ENCODE measurements at places on chromosomes 2 and 18.

DNA sequence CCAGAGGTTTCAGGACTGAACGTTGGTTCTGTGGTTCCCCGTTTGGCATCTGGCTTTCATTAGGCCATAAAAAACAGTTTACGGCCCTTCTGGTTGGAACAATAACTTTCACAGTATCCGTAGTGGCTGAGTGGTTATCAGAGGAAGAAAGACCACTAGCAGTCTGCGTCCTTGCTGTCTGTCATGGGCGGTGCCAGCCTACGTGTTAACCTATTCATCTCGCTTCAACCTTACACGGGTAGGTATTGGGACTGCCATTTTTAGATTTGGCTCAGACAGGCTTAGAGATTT, 42.6 kb upstream of the ROCK2 start:
- DNase-seq, result no peak

DNA sequence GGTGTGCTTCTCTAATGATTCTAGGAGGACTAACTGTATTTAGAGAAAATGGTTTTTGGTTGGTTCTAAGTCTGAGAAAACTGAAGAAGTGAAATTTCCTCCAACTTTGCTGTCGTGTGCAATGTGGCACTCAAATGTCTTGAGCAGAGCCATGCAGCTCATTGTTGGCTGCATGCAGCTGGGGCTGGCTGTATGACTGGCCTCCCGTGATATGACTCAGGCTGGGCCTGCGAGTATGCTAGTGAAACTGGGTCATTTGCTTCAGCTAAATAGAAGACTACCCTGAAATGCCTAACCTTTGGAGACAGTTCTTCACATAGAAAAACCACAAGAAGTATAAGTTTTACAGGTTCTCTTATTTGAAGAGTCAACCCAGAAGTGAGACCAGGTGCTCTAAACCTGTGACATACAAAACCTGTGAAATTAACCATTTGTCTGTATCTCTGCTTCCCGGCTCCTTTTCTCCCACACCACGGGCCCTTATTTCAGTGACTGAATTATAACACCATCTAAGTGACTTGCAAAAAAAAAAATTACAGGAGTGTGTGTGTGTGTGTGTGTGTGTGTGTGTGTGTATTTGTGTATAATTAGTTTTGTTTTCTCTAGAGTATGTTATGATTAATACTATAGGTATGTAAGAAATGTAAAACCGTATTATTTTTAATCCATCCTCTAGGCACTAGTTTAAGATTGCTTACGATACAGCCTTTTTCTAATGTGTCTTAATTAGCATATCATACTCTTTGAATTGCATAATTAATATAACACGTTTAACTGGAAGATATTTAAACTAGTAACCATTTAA, 15.9 kb downstream of the POLI start:
- peak; percentile 76 for DNase-seq

GRCh38 chr2:56671973-56672569, 488.3 kb downstream of the CCDC85A start:
- no peak for DNase-seq

DNA sequence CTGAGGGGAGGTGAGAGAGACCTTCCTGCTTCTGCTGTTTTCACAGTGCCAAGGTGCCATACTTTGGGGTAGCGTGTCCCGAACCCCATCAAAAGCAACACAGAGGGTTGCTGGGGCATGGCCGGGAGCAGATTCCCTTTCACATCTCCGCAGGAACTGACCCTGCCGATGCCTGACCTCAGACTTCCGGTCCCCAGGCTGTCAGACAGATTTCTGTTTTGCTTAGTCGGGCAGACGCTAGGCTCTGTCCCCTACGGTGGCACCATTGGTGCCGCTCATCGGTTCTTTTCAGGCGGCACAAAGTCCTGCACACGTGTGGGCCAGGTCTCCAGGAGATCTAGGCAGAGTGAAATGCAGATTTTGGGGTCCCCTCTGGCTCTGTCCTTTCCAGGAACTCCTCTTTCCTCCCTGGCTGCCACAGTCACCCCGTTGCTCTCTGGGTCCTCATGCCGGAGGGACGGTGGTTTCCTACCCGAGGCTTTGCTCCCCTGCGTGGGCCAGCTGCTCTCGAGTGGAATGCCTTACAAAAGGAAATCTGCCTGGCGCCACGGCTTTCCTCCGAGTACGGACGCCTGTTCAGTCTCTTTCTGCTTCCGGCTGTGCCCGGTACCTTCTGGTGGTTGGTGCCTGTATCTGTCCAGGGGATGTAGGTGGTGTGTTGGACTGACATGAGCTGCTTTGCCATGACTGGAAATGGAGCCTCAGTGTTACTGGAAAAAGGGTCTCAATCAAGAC, 39.3 kb downstream of the RTP5 start:
- DNase-seq, result no peak

- DNase-seq, result no peak
Observed at GRCh38 chr2:898319-898718, 52.3 kb upstream of the SNTG2 start.

- DNase-seq, result peak; percentile 66
Observed at GRCh38 chr2:178194600-178195389, 483 bp downstream of the OSBPL6 start.

- no peak for DNase-seq
Observed at GRCh38 chr2:63992061-63992685, 27.1 kb downstream of the VPS54 start.

- no peak for DNase-seq
Observed at GRCh38 chr2:135845257-135845656, 8.3 kb upstream of the LCT start.

GRCh38 chr2:240948905-240949790, 43.0 kb downstream of the CROCC2 start:
- no peak for DNase-seq

GRCh38 chr2:231988179-231988866, 26.8 kb downstream of the DIS3L2 start:
- no peak for DNase-seq

GRCh38 chr2:99365661-99366060, 28.5 kb downstream of the EIF5B start:
- no peak for DNase-seq

GRCh38 chr2:120817136-120817955, 81.7 kb downstream of the GLI2 start:
- DNase-seq, result no peak

- no peak for DNase-seq
Observed at GRCh38 chr2:68287580-68288441, 31.9 kb downstream of the CNRIP1 start.

DNA sequence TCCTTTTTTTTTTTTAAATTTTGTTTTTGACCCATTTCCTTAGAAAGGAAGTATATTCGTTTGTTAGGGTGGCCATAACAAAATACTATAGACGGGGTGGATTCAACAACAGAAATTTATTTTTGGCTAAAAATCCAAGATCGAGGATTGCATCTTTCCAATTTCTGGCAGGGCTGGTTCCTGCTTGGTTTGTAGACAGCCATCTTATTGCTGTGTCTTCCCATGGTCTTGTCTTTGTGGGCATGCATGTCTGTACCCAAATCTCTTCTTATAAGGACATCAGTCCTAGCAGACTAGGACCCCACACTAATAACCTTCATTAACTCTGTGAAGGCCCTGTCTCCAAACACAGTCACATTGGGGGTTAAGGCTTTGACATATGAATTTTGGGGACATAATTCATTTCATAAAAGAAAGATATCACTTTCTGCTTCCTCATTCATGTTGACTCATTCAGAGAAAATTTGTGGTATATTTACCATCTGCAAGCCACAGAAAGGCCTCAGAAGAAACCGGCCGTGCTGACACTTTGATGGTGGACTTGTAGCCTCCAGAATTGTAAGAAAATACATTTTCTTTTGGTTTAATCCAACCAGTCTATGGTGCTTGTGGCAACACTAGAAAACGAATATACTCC, 262.1 kb downstream of the LPIN1 start:
- peak; percentile 61 for DNase-seq

- DNase-seq, result peak; percentile 36
Observed at GRCh38 chr2:18482666-18483065, 77.8 kb downstream of the RDH14 start.

GRCh38 chr2:17540093-17540812, at the start of gene VSNL1:
Gene VSNL1, plus strand, starts transcription at chr2:17540696. Its CDS starts 51,379 bp downstream, at chr2:17592075.
- no peak for DNase-seq

- no peak for DNase-seq
Observed at GRCh38 chr2:100614455-100615000, 51.7 kb downstream of the PDCL3 start.

DNA sequence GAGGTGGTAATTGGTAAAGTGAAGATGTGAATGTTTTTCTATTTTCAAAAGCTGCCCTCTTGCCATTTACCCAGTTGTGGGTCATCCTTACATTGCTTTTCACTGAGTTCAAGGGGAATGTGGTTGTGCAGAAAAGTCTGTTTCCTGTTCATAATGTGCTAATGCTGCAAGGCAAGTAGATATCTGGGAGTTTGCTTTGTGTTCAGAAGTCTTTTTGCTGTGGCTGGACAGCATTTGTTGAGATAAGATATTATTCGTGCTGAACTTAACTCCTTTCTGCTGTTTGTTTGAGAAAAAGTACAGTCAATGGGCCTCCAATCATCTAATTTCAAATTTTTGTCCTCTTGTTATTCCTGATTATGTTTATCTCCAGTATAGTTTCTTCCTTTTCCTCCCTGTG, 263.2 kb downstream of the LTBP1 start:
- DNase-seq, result peak; percentile 42

- no peak for DNase-seq
Observed at GRCh38 chr2:47676261-47676926, 106.6 kb upstream of the MSH6 start.

- no peak for DNase-seq
Observed at GRCh38 chr2:41079011-41079410, 627.1 kb upstream of the SLC8A1 start.

DNA sequence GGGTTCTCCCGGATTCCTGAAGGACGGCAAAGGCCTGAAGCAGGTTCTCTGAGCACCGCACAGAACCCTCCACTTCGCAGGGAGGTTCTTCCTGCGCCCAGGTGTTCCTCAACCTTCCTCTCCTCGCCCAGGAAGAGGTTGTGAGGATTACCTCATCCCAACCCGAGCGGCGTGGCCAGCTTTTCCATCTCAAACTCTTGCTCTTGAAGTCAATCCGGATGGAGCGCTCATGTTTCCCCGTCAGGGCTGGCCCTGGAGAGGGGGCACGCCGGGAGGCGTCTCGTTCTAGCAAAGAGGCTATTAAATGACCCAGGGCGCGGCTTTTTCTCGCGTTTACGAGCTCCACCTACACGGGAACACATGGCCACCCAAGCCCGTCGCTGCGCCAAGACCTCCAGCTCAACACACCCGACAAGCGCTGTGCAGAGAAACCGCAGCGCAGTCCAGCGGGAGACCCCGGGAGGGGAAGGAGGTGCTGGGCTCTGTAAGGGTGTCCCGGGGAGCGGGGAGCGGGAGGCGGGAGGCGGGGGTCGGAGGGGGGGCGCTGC, 540 bp upstream of the RAB10 start:
- peak; percentile 80 for DNase-seq

DNA sequence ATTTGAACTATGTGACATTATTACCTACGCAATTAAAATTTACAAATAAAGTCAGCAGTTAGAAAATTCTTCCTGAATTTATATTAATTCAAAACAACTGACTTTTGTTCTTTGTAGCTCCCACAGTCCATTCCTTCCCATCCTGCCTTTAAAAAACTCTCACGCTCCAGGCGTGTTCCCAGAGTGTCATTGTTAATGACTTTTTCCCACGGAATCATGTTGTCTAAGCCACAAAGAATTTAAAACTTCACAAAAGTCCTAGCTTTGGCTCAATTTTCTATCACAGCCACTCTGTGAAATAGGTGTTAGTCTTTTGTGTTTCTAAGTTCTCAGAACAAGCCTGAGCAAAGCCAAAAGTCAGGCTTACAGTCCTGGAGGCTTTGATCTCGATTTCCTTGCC, 26.5 kb downstream of the SLC1A4 start:
- no peak for DNase-seq

- DNase-seq, result peak; percentile 80
Observed at GRCh38 chr2:237474931-237475703, 11.9 kb upstream of the MLPH start.

DNA sequence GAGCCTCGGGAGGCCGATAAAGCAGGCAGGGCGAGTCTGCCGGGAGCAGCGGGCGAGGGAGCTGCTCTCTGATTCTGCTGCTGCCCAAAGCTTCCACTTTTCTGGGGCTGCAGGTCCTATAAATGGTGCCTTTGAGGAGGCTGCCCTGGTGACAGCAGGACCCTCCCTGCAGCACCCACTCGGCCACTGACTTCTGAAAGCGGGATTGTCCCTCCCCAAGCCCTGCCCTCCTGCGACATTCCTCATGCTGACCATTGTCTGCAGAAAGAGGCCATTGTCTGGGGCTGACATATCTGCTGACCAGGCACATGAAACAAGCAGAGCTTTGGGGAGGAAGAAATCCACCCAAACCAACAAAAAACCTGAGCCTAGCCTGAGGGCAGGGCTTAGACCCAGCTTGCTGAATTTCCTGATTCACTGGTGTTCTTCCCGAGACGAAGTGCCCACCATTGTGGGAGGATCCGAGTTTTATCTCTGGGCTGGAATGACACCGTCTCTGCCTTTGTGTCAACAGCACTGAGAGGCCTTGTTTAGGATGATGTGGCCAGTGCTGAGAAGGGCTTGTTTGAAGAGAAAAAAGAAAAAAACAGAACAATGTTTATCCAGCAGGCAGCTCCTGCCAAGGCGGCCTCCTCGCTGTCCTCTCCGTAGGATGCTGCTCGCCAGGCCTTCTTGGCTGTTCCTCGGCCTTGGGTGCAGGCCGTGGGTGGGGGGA, 129.7 kb downstream of the MYCN start:
- DNase-seq, result no peak

DNA sequence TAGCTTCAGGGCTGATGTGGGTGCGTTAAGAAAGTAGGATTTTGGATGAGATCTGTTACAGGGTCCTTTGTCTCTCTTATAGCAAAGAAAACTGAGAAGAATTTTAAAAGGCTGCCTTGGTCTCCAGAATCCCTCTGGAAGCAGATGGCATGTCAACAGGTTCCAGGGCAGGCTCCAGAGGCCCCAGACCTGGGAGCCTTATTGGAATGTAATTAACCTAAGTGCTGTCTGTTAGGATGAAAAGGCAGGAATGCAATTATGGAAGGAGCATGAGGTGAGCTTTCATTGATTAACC, 97.2 kb upstream of the PKDCC start:
- no peak for DNase-seq

GRCh38 chr2:119253114-119253702, 29.6 kb downstream of the STEAP3 start:
- DNase-seq, result peak; percentile 62

DNA sequence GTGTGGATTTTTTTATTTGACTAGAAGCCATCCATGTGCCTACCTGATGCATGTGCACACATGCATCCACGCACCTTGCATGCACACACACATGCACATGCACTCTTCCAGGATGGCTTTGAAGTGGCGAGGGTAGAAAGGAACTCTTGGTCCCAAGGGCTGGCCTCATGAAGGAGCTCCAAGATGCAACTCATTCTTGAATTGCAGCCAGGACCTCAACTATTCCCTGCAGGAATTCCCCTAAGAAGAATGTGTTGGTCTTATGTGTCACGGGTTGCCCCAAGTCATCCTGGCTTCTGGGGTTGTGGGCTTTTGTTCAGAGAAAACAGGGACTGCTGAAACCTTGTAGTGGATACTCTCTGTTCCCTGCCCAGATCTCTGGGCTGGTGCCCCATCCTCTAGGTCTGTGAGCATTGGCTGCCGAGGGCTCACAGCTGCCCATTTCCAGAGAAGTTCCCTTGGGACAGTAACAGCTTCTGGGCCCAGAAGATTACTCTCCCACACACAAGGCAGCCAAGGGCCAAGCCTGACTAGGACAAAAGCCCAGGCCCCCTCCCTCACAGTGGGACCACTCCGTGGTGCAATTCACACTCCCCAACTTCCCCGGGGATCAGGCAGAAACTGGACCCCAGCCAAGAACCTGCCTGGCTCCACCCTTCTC, 137.6 kb downstream of the COPS8 start:
- DNase-seq, result peak; percentile 95

- DNase-seq, result no peak
Observed at GRCh38 chr18:49639643-49640391, 78.0 kb downstream of the LIPG start.

- no peak for DNase-seq
Observed at GRCh38 chr18:26488417-26489009, 59.8 kb downstream of the KCTD1 start.
